ENCODE measurements at places on chromosomes 12 and 14.

DNA sequence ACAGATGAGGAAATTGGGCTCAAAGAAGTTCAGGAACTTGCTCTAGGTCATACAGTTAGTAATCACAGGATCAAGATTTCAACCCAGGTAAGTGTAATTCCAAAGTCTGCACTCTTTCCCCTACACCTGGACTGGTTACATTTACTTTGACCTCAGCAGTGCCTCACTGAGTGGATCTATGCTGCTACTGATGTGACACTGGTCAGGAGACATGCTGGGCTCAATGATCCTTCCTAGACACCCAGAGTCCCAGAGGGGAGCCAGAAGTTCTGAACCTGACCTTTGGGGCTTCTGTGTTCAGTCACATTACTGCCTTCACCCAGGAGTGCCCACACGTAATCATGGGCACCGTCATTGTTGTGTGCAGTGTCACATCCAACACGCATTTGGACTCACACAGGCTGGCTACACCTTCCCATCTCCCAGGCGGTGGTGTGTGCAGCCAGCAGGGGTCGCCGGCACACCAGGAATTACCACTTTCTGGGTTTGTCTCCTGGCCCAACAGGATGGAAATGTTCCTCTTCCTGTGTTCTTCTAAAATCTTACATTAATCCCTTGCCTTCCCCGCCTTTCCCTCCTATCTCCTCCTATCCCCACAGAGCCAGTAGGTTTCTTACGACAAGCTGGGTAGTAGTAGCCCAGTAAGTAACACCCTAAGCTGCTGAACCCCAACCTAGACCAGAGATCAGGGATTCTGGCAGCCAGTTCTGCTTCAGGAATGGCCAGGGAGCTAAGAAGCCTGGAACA is 25.6 kb downstream of the CALCOCO1 start:
- peak; percentile 27 for DNase-seq

DNA sequence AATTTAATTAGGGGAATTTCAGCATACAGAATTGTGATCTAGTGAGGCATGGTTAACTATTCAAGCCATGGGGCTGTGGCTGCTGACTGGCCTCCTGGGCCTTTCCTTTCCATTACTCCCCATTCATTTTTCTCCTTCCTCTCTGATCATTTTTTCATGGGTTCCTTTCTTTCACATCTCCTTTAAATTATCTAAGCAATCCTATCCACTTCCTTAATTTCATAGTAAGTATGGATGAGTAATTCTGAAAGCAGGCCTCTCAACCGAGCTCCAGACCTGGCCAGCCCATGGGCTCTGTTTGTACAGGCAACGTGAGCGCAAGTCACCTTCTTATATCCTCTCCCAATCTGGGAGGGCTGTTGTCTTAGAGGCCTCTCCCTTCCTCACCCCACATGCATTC is 13.4 kb downstream of the CKAP4 start:
- no peak for DNase-seq

DNA sequence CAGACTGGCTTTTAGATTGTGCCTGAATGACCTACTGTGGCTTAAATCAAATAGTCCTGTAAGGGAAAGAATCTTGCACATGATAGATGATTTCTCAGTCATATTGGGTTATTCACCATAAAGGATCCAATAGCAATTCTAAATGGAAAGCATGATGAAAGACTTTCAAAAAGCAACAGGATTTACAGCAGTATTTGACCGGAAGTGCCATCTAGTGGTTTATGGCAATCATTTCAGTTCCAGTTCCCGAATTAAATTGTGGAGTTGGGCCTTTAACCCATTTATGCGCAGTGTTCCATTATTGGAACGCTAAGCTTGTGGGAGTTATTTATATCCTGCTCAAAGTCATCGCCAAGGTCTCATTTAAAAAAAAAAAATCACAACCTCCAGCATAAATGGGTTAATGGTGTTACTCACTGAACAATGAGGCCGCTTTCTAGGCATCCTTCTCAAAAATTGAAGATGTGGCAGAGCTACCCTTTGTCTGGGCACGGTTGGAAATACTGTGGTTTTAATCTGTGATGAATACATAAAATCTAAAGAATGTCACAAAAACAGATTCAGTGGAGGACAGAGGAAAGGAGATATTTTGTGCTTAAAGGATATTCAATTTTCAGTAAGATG is 60.8 kb upstream of the REP15 start:
- DNase-seq, result no peak

DNA sequence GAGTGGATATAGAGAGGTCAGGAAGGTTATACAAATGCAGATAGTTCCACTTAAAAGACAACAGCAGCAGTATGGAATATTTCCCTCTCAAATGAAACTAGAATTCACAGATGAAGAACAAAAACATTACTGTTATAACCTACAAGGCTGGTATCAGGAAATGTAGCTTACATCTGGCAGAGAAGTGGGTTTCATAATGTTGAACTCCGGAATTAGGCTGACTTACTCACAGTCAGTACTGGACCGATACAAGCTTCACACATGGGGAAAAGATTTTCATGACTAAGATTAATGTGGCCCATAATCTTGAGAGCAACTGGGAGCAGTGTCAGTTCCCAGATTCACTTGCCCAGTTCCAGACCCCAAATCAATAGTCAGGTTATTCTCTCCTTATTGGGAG is 353.9 kb downstream of the DUSP6 start:
- no peak for DNase-seq

DNA sequence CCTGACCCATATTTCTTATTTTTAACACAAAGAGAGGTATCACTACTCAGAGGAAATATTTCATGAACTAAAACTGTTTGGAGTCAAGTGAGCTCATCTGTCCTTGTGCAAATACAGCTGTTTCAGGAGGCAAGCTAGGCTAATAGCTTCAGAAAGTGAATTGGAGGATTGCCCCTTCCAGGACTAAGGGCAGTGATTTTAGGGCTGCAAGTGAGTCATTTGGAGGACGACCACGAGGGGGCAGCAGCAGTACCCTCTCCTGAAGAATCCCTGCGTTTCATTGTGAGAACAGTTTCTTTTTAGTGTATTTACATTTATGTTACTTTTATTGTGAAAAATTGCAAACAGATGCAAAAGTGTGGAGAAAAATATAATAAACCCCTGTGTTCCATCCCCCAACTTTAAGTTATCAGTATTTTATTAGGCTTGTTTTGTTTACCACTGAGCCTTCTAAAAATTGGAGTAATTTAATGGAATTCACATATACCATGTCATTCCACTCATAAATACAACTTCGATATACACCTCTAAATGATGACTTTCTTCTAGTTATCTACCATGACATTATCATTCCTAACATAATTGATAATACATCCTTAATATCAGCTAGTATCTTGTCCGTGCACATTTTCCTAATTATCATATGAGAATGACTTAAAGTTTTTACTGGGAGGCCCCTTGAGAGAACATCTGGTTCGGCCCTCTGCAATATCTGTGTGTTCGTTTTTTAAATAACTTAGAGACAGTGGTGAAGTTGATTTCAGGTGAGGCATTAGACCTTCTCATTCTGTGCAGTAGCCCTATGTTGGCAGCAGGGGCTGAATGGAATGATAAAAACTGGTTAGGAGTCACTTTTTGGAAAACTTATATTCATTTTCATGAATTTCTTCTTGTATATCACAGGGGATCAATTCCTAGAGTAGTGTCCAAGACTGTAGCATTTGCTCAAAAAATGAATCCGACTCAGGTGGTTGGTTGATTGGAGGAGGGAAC is 13.7 kb downstream of the FOXJ2 start:
- DNase-seq, result no peak

DNA sequence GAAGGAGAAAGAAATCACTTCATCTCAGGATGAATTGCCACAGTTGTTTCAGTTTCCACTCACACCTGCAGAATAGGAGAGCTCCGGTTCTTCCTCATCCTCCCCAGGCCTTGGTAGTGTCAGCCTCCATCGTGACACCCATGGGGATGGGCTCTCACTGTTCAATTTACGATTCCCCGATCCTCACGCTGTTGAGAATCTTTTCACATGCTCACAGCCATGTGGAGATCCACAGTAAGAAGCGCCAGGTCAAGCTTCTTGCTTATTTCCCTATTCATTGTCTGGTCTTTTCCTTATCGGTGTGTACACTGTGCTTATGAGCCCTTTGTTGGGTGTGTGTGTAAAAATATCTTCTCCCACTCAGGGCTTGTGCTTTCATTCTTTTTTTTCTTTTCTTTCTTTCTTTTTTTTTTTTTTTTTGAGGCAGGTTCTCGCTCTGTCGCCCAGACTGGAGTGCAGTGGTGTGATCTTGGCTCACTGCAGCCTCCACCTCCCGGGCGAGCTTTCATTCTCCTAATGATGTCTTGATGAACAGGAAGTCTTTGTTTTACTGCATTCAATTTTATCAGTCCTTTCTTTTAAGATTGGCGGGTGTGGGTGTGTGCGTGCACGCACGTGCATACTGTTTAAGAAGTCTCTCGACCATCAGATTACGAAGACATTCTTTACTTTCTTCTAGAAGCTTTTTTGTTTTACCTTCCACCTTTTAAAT is 21.5 kb downstream of the RIN3 start:
- no peak for DNase-seq

DNA sequence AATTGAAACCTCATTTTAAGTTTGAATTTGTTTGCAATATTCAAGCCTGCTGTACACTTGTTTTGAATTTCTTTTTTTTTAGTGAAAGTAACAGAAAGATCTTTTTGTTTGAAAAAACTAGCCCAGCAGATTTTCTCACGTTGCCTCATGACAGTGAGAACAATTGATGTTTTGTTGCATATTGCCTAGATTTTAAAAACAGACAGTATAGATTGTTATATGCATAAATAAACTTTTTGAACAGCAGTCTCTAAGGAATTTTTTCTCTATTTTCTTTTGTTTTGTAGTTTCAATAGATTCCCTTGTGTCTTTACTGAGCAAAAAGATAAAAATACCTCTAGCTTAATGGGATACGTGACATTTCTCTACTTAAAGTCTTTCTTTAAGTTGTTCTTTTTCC is 15.4 kb downstream of the OR6C6 start:
- DNase-seq, result no peak

- DNase-seq, result no peak
These were observed 2.6 kb upstream of the POC1B start for GRCh38 chr12:89528434-89528833.

DNA sequence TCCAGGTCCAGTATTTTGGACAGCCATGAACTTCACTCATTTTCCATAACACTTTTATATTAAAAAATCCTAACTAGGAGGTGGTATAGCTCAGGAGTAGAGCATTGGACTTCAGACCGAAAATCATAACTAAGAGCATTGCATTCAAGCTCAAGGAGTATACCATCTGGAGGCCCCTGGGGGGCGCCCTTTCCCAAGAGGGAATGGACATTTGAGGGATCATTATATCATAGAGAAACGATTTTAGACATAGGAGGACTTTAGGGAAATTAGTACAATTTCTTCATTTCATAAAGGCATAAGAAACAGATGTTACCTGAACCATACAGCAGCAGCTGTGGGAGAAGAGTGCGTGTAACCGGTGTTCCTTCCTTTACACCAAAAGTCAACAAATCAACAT is 5.2 kb upstream of the ATG14 start:
- no peak for DNase-seq

DNA sequence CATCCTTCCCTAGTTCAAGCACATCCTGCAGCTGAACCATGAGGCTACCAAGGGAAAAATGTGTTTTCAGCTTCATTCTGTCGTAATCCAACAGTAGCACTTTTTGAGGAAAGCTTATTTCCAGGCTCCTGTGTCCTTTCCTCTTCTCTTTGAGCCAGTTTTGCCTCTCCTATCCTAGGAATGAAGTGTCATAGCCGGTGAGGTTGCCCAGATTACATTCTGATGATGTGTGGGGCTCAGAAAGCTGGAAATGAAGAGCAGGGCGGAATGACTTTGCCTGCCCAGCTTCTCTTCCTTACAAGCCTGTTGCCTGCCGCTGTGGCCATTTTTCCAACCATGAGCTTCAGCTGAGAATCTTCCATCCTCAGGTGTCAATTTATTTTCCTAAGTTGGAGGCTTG is 381.8 kb downstream of the NUAK1 start:
- DNase-seq, result no peak

DNA sequence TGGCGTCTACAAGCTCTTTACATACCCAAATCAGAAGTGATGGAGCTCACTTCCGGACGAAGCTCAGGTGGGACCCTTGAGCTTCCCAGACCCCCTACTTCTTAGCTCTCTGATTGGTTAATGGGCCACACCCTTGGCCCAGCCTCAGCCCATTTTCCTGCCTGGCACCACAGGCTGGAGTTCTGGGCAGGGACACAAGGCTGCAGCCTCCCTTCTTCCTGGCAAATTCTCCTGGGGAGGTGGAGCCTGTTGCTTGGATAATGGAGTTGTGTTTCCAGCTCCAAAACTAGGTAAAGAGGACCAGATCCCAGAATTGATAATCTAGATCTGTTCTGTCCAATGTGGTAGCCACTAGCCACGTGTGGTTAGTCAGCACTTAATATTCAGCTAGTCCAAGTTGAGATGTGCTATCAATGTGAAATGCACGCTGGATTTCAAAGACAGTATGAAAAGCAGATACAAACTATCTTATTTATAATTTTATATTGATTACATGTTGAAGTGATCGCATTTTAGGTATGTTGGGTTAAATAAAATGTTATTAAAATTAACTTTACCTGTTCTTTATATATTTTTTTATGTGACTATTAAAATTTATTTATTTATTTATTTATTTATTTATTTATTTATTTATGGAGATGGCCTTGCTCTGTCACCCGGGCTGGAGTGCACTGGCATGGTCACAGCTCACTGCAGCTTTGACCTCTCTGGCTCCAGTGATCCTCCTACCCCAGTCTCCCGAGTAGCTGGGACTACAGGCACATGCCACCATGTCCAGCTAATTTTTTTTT is 12.6 kb upstream of the FAIM2 start:
- no peak for DNase-seq

DNA sequence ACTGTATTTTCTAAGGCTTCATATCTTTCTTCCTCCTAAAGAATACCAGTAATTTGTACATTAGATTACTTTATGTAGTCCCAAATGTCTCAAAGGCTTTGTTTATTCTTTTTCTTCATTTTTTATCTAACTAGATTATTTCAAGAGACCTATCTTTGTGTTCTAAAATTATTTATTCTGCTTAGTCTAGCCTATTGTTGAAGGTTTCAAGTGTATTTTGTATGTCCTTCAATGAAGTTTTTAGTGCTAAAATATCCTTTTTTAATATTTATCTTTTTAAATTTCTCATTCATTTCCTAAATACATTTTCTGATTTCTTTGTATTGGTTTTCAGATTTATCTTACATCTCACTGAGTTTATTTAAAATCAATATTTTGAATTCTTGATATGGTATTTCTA is 25.8 kb downstream of the OR4N5 start:
- DNase-seq, result no peak

GRCh38 chr12:104411826-104412641 is 44.7 kb upstream of the CHST11 start:
- no peak for DNase-seq

Measured in HS-27A (cell line).